Right renal pelvis (tissue), 4 donors: ENCODE measurements at places on chromosomes 3 and 15. TPM values are rescaled to one million over a fixed set of nuclear protein-coding genes. Genes with fewer than 3 reads are reported as not detected.
A peak's percentile ranks its signal among the peaks of the same experiment; 100 is the strongest.

DNA sequence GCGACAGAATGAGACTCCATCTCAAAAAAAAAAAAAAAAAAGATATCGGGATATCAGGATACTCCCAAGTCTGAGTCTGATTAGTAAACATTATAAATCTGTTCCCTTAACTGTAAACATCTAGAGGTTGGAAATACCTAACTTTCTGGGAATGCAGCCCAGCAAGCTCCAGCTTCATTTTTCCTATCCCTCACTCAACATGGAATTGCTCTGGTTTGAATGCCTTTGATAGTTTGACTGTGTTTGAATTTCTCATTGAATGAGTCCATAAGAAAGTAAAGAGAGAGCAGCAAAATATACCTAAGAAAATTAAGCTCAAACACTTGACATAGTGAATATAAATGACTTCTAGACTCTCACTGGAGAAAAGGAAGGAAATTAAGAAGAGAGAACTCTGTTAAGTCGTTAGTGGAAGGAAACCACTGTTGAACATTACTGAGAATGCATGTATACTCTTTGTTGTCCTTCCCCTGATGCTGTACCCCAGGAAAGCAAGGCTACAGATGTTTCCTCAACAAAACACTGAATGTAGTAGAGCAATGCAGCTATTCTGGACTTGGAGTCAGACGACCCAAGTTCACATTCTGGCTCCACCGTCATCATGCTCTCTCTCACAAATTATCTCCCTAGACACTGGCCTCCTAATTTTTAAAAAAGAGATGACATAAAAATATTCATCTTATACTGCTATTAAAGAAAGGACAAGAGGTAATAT, 62.4 kb downstream of the CD200 start:
- no peak for DNase-seq

DNA sequence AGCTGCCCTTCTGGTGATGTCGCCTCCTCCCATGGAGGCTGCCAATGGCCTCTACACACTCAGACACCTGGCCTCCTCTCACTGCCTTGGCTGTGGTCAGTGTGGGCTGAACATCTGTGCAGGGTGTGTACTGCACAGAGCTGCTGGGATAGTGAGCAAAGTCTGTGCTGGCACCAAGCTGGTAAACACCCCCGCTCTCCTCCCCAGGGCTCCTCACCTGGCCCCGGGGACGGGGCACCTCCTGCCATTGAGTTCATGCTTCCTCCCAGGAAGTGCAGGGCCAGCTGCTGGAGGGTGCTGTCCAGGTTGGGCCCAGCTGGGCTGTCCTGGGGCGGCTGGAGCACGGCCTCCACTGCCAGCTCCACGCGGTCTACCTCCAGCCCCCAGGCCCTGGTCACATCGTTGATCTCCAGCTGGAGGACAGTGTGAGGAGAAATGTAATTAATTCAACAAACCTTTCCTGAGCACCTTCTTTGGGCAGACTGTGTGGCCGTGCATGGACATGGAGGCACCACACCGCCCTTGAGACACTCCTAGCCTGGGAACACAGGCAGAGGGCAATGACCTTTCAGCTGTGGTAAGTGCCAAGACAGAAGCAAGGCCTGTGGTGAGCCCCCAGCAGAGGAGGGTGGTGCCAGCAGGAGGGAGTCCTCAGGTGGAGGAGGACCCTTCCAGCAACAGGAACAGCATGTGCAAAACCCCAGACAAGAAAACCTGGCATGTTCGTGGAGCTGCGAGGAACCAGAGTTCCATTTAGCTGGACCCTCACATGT, 6.8 kb downstream of the STOML1 start:
- DNase-seq, result no peak

DNA sequence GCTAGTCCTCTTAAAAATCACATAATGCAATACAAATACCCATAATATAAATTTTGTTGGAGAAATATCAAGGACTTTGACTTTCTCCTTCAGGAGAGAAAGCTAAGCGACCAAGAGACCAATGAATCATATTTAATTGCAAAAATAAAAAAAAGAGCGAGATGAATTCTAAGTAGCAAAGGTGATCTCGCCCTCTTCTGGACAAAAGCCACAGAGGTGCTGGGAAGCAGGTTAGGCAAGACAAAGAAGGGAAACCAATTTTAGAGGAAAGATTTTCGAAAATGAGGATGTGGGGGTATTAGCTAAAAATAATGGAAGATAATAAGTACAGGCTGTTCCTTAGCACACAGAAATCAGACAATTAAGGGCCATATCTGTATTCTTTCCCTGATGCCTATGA, 111.4 kb upstream of the PLAAT1 start:
- DNase-seq, result no peak

DNA sequence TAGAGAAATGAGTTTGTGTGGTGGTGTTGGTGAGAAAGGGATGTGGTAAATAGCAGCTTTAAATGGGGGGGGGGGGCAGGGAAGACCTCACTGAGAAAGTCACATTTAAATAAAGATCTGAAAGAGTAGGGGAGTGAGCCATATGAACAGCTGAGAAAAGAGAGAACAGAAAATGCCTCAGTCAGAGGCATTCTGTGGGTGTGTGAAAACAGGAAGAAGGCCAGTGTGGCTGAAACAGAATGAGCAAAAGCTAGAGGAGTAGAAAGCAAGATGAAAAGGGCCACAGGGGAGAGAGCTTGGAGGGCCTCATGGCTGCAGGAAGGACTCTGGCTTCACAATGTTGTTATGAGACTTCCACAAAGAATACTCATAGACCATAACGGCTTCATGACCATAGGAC, 783.3 kb downstream of the ZPLD1 start:
- DNase-seq, result no peak

DNA sequence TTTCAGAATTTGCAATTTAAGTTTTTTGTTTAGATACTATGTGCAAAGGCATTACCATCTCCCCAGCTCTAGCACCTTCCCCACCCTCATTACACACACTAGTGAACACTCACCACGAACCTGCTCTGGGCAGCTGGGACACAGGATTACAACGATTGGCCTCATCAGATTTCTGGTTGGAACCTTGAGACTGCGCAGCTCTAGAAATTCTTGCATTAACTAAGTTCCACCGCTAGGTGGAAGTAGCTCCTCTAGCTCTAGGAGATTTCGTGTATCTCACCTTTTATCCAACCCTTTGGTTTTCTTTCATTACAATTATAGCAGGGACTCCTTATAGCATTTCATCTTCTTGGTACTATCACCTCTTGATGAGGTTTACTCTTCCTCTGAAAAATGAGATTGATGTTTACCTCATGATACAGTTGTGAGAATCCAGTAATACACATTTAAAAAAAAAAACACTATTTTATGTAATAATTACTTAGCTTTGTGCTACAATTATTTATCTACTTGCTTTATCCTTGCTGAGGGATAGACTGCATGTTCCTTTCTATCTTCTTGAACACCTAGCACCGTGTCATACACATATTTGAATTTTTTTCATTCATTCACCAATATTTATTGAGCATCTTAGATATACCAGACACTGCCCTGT, 28.7 kb upstream of the PLOD2 start:
- DNase-seq, result peak; percentile 28

The LINGO1 gene
- polyA plus RNA-seq, result 18.2 TPM

The CD80 gene
- polyA plus RNA-seq, result 0.13 TPM

DNA sequence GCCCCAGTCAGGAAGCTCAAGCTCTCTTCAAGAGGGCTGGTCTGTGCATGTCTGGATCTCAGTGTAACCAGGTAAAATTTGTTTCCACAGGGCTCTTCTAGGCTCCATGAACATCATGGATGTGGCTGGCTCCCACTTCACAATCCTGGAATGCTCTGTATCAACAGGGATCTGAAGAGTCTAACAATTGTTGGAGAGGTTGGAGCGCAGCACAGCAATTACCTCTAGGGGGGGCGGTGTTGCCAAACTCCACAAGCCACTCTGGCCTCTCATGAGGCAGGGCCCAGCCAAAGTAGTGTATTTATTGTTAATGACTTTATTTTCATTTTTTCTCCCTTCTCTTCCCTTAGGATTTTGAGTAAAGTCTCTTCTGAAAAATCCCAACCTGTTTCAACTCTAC, 6.1 kb upstream of the EIF2B5 start:
- no peak for DNase-seq

The TWF2 gene
- 27.8 TPM for polyA plus RNA-seq

- DNase-seq, result no peak
Measured at GRCh38 chr15:99925661-99926461, 192.6 kb upstream of the LYSMD4 start.

GRCh38 chr3:152595975-152596821, 238.7 kb upstream of the P2RY1 start:
- peak; percentile 73 for DNase-seq

- DNase-seq, result no peak
Measured at GRCh38 chr3:150965436-150965835, 7.1 kb downstream of the CLRN1 start.

DNA sequence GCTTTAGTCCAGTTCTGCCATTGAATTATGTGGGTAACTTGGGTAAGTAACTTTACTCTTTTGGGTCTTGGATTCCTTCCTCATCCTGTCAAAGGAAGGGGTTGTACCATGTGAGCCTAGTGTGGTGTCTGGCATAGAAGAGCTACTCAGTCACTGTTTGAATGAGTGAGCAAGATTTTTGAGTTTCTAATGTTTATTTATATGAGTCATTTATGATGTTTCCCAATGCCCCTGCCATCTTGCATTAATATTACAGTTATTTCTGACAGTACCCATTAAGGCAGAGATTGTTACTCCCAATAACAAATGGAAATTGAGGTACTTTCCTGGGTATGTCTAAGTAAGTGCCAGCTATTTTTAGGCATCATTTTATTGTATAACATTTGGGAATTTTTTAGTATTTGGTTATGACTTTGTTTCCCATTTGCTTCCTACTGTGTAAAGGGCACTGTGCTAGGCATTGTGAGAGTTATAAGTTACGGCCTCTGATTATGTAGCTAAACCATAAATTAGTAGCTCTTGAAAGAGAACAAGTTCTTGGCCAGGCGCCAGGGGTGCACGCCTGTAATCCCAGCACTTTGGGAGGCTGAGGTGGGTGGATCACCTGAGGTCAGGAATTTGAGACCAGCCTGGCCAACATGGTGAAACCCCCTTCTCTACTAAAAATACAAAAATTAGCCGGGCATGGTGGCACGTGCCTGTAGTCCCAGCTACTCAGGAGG, 23.5 kb downstream of the NR1D2 start:
- no peak for DNase-seq

The FGF7 gene
- polyA plus RNA-seq, result 21.6 TPM

DNA sequence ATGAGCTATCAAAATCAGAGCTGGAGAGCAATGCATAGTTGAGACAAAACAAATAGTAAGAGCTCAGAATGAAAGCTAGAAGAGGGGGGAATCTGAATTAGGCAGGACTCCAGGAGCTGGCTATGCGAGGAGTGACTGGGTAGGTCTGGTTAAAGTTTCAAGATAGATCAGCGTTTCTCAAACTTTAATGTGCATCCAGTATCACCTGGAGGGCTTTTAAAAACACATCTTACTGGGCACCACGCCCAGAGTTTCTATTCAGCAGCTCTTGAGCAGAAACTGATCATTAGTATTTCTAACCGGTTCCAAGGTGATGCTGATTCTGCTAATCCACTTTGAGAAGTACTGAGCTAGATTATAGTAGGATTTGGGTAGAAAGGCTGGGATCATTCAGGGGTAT, 96.2 kb upstream of the ACP3 start:
- DNase-seq, result no peak

- no peak for DNase-seq
Measured at GRCh38 chr3:180352261-180352660, 249.7 kb upstream of the TTC14 start.

DNA sequence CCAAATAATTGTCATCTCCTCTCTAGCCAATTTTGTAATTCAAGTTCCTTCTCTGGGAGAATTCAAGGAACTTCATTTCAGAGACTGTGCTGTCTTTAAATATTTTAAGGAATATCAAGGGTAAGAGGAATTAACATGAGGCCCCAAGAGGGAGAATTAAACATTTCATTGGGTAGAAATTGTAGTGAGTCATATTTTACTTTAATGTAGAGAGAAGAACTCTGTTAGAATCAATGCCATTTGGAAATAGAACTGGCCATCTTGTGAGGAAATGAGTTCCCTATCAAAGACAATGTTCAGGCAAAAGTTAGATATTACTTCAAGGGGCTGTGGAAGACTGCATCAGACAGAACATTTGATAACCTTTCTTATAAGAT, 43.5 kb upstream of the TP63 start:
- DNase-seq, result no peak

- DNase-seq, result no peak
Measured at GRCh38 chr3:132318451-132318850, 1.2 kb downstream of the ACP3 start.

GRCh38 chr15:27418726-27419125, 447.7 kb downstream of the GABRG3 start:
- no peak for DNase-seq

GRCh38 chr3:195921334-195921791, 13.0 kb upstream of the TNK2 start:
- no peak for DNase-seq

GRCh38 chr15:62845241-62846126, 197.1 kb upstream of the TPM1 start:
- DNase-seq, result no peak

- no peak for DNase-seq
Measured at GRCh38 chr15:68608844-68609232, 30.0 kb downstream of the CORO2B start.

- DNase-seq, result no peak
Measured at GRCh38 chr3:52851348-52851747, 16.5 kb upstream of the MUSTN1 start.

The RARRES1 gene
- 34.1 TPM for polyA plus RNA-seq

- DNase-seq, result no peak
Measured at GRCh38 chr3:138842483-138843188, 7.9 kb upstream of the PIK3CB start.
